ENCODE measurements at places on chromosomes 7 and 10.

GRCh38 chr10:69333205-69333604, 54.9 kb downstream of the HK1 start:
- no peak for DNase-seq

DNA sequence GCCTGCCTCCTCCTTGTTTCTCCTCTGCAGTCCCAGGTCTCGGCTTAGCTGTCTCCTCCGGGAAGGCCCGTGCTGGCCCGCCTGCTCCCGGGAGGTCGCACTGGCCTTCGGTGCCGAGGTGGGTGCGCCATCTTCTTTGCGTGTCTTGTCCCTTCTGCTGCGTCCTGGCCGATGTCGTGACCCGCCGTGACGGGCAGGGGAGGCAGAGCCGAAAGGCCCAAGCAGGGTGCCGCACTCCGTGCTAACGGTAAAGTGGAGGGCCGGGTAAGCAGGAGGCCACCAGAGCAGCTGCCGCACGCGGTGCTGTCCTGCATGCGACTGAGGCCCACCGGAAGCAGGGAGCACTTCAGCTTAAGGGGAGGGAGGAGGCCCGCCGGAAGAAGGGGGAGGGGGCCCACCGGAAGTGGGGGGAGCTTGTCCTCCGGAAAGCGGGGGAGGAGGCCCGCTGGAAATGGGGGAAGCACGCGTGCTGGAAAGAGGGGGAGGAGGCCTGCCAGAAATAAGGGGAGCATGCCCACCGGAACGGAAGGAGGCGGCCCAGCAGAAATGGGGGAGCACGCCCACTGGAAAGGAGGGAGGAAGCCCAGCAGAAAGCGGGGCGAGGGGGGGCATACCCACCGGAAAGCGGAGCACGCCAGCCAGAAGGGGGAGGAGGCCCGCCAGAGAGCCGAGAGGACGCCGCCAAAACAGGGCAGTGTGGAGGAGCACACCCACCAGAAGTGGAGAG, 71.4 kb downstream of the PROSER2 start:
- no peak for DNase-seq

GRCh38 chr10:46216836-46217751, 69.7 kb upstream of the ANTXRL start:
- DNase-seq = no peak

- no peak for DNase-seq
Measured at GRCh38 chr7:39355664-39356063, 210.5 kb upstream of the YAE1 start.

DNA sequence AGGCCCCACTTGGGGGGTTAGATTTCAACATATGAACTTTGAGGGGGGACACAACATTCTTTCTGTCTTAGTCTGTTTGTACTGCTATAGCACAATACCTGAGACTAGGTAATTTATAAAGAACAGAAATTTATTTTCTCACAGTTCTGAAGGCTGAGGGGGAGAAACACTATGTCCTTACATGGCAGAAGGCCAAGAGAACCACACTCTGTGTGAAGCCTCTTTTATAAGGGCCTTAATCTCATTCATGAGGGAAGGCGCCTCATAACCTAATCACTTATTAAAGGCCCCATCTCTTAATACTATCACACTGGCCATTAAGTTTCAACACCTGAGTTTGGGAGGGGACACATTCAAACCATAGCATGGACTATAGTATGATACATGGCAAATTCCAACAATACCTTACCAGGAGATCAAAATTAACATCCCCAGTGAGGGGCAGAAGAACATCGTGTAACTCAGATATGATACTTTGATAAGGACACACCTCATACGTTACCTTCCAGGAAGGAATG, 9.3 kb upstream of the PDLIM1 start:
- no peak for DNase-seq

GRCh38 chr7:96023387-96023786, 251.0 kb downstream of the DYNC1I1 start:
- DNase-seq = no peak

- no peak for DNase-seq
Measured at GRCh38 chr7:54989453-54990225, 29.2 kb upstream of the EGFR start.

DNA sequence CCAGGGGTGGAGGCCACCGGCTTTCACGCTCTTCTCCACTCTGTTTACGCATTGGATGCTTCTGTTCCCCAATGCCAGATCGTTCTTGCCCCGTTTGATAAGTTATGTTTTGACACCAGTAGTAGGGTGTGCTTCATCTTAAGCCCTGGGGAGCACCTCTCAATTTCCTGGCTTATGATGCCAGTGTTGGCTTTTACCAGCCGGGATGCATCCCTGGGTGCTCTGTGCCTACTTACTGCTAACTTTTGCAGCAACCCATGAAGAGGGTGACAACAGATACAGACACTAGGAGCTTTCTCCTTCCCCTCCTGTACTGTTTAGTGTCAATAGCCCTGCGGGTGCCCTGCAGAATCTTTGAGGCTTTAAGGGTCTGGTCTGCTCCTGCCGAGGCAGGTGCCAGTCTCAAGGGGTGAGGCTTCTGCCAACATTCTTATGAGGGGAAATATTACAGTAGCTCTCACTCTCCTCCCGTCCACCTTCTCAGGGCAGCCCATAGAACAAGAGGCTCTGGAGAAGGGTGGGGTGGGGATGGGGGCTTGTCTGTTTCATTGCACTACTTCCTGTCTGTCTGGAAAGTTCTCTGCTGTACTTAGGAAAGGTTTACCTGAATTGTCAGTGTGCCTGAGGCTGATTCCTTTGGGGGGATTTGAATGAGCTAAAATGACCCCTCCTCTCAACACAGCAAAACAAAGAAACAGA, 23.3 kb downstream of the ADCY1 start:
- no peak for DNase-seq

DNA sequence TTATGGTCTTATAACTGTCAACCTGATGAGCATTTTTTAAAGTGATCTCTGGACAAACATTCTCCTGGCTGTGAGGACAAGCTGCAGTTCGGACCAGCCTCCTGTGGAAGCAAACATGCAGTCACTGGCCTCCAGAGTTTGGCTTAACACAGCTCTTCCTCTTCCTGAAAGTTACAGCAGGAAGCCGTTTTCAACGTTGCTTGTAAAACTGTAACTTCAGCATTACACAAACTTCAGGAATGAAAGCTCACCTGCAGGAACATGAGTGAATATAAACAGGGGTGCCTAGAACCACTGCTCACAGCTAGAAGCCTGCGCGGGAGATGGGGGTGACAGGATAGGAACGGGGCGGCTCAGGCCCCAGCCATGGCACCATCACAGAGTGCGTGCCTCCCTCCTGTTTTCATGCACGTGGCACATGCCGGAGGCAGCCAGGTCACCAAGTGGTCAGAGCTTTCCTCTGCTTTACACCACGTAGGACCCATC, 292.9 kb upstream of the PITRM1 start:
- DNase-seq = no peak

DNA sequence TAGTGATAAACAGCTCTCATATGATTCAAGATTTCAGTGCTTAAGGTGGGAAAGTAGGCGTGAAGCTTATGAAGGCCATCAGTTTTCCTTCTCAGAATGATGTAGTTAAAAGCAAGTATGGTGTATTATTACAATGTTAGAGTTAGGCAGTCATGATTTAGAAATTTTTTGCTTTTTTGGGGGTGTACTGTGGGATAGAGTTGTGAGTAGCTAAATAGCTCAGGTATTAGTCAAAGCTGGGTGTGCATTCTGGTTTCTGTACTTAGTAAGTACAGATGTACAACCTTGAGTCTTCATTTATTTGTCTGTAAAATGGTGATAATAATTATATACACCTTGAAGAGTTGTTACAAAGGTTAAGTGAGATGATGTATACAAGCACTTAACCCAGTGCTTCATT, 52.2 kb downstream of the R3HCC1L start:
- no peak for DNase-seq

DNA sequence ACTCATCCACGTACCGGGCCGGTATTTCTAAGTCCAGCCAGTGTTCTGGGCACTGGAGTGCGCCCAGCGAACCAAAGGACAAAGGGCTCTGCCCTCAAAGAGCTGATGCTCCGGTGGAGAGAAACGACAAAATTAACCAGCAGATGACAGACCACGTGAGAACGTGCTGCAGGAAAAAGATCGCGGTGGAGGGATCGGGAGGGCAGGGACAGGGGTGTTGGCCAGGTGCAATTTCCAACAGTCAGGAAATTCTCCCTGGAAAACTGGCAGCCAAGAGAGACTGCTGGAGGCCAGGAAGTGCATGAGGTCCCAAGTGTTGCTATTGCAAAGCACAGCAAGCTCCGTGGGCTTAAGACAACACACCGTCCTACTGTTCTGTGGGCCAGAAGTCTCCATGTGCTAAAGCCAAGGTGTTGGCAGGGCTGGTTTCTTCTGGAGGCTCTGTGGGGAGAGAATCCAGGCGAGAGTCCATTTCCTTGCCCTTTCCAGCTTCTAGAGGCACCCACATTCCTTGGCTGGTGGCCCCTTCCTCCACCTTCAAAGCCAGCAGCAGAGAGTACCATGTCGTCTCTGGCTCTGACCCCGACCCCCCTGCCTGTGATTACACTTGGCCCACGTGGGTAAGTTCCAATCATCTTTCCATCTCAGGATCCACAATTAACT, 21.3 kb upstream of the AMZ1 start:
- DNase-seq = no peak

DNA sequence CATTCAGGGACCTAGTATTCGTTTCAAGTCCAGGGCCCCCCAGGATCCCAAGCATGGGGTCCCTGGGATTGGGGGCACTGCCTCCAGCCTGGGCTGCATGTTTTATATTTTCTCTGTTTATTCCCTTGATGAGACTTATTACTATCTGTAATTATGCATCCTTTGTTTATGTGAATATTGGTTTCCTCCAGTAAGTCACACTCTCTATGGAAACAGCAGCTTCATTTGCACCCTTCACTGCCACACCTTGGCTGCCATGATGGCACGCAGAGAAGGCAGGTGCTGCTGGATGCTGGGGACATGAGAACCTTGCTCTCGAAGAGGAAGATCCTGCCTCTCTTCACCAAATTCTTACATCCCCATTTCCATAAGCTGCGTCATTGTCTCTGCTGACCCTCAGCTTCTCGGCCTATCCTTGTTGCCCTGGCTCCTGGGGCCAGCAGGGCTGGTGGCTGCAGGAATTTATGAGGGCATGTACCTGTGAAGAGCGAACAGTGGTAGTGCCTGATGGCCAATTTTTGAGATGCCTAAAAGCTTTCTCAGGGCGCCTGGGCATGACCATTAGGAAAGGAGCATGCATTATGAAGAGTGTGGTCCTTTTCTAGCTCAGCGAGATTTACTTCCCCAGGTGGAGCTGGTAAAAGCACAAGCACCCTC, 479.3 kb upstream of the KLF6 start:
- DNase-seq = no peak
